ENCODE measurements at places on chromosomes 3 and 15.

GRCh38 chr3:55597641-55598040, 110.5 kb upstream of the WNT5A start:
- DNase-seq, result no peak

DNA sequence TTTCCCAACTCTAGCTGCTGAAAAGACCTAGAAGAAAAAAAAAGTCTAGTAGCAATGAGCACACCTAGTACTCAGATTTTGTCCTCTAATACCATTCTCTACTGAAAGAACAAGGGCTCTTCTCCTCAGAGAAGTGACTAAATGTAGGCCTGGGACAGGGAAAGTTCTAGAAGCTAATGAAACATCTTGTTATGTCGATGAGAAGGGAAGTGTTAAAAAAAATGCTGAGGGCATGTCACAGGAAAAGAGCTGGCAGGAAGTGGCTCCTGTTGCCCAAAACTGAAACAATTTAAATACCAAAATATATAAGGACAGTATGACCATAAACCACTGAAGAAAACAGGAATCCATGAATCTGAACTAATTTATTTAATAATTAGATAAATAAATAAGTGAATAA, 581.4 kb upstream of the TBL1XR1 start:
- DNase-seq, result no peak

- DNase-seq, result no peak
These were observed 92.3 kb upstream of the TLE3 start for GRCh38 chr15:70189826-70190695.

DNA sequence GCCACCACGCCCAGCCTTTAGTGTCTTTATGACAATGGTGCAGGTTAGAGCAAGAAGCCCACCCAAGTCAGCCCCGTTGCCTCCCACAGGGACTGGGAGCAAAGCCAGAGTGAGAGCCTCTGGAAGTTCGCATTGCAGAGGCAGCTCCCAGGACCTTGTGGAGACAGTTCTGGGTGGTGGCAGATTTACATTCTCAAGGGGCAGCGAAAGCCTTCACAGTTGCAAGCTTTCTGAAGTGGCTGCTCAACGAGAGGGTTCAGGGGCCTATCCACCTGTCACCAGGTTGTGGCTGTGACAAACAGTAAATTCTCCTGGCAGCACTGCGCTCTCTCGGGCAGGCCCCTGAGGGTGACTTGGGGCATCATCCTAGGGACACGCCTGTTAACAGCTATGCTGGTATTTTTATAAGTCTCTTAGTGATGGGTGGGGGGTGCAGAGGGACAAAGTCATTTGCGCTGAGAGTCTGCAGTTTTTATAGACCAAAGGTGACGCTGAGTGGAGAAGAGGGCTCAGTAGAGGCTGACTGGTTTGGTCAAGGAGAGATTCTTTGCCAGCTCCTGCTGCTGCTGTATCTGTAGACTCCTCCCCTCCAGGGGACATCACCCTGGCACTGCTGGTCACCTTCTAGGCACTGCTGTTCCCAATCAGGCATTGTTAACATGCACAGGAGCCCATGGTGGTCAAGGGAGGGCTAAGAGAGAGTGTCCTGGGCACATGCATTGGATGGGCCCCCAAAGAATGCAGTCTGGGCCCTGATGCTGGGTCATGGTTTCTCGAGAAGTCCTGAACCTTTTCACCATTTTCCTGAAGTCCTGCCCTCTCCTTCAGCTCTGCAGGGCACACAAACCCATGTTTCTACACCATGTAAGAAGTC, 57.5 kb upstream of the KLF13 start:
- no peak for DNase-seq

DNA sequence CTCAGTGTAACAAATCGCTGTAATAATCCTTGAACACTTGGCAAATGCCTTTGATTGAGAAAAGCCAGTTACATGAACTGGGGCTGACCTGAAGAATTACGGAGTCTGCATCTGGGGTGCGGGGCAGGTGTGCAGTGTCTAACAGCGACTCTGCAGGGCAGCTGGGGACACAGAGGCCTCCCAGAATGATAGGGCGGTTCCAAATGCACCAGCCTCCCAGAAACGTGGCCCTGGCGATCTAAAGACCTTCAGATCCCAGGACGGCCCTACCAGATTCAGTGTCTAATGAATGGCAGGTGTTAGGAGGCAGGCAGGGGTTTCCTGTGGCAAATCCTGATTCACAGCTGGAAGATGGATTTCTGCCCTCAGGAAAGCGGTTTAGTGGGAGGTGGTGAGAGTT, 100.5 kb upstream of the RGMA start:
- DNase-seq, result no peak

- DNase-seq, result no peak
These were observed 29.0 kb downstream of the IFT122 start for GRCh38 chr3:129469026-129469425.

Data from NCI-H1436 treated with DMSO at 0.1 percent for 48 hours (cell line).